ENCODE measurements at places on chromosomes 5 and 9. TPM values are rescaled to one million over a fixed set of nuclear protein-coding genes. Genes with fewer than 3 reads are reported as not detected.

DNA sequence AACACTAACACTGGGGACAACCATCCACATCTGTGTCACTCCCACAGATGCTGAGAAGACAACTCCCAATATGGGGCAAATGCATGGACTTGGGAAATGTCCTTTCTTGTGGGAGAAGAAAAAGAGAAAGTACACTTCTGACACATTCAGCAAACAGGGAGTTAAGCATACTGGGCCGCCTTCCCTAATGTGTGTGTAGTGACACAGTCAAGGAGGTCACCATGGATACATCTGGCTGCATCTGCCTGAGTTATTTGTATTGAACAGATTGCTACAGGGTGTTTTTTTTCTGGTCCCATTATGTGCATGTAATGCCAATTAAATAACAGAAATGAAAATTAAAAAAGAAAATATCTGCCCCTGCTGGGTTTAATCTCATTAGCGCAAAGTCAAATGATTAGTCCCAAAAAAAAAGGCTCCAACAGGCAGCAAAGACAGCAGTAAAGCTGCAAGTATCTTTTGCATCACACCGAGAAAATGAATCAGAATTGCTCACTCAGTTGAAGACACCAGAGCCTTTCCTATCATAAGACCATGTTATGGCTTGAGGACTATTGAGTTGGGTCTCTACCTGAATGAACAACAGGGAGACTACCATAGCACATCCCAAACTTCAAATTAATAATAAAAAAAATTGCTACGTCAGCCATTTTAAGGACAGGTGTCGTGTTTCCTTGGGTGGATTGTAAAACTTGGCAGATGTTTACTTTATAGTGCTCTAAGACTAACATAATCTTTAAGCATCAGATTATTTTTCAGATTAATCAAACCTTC, 395.9 kb downstream of the DTWD2 start:
- no peak for DNase-seq

- no peak for DNase-seq
Observed at GRCh38 chr5:55467862-55468551, 66.8 kb downstream of the PLPP1 start.

DNA sequence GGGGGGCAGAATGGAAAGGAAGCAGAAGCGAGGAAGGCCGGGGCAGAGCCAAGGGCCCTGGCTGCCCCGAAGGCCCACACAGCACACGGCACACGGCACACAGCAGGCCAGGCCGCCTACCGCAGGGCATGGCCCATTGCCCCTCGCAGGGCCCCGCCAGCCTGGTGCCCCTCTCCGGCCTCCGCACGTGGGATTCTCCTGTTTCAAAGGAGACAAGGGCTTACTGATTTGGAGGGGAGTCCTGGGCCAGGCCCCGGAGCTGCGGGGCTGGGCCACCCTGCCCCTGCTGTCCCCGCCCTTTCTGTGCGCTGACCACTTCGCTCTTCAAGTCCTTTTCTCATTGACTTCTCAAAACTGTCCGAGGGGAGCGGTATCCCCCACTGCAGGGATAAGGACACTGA, 7.7 kb upstream of the PHYKPL start:
- no peak for DNase-seq

- no peak for DNase-seq
Observed at GRCh38 chr9:124810663-124811355, 33.9 kb downstream of the OLFML2A start.

DNA sequence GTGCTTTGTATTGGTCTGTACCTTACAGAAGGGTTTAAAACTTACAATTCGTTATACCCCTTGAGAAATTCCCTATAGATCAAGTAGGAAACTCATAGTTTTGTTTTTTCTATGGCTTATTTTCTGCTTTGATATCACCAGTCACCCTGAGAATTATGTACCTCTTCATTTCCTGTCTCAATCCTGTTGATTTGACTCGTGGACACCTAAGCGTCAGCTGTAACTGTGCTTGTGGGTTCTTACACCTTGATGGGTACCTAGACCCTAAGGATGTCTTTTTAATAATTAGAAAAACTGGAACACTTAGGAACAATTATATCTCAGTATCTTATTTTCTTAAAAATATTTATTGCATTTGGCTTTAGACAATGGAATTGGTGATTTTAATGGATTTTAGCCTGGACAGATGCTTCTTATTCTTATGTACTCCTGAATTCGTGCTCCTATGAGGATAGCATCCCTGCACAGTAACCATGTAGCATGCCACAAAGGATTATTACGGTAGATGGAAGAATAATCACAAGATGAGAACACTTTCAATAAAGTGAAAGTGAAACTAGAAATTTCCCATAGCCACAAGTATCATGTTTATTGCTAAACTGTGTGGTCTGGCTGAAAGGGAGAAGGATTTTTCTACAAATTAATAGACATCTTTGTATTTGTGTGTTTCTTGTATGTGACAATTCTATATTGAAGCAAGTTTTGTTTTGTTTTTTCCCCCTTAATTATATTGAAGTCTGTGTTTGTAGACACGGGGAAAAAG, 1920.3 kb upstream of the WWC1 start:
- DNase-seq = no peak

- DNase-seq = no peak
Observed at GRCh38 chr9:89747596-89747995, 142.8 kb downstream of the GADD45G start.

GRCh38 chr5:139104577-139105276, 93.4 kb downstream of the SIL1 start:
- peak; percentile 81 for DNase-seq

DNA sequence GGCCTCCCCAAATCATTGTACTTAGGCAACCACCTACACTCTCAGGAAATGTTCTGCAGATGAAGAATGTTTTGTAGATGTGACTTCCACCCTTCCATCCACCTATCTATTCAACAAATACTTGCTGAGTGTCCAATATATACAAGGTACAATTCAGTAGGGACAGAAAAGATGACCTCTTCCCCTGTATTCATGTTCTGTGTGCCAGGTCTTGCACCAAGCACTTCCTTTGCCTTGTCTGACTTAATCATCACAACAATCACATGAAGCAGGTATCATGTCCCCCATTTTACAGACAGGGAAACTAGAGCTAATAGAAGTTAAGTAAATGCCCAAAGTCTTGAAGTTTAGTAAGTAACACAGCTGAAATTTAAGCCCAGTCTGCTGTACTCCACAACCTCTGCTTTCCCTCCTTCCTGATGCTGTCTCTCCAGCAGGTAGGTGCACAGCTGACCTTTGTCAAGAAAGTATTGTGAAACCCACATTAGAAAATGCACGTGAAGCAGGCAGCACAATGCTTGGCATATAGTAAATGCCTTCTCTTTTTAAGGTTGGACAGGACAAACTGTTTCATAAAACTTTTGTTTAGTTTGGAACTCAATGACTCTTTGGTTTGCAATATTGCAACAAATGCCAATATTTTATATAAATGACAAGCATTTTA, 296.5 kb downstream of the DEPDC1B start:
- DNase-seq = no peak

- DNase-seq = no peak
Observed at GRCh38 chr9:15426019-15426418, 3.3 kb downstream of the SNAPC3 start.

- DNase-seq = no peak
Observed at GRCh38 chr5:33408816-33409215, 31.9 kb upstream of the TARS1 start.

GRCh38 chr9:89891591-89892304, 286.9 kb downstream of the GADD45G start:
- no peak for DNase-seq

WHRN gene
- 0.94 TPM for total RNA-seq

LCN15 gene
- total RNA-seq = not detected

All from occipital lobe (tissue), 3 donors.